Stimulated activated CD8-positive, alpha-beta memory T cell treated with anti-CD3 and anti-CD28 coated beads, Interleukin-12 subunit alpha, Interleukin-12 subunit beta, amount 100 ng/mL, for 4 hours (primary cell): ENCODE measurements at places on chromosomes 7 and 10.

DNA sequence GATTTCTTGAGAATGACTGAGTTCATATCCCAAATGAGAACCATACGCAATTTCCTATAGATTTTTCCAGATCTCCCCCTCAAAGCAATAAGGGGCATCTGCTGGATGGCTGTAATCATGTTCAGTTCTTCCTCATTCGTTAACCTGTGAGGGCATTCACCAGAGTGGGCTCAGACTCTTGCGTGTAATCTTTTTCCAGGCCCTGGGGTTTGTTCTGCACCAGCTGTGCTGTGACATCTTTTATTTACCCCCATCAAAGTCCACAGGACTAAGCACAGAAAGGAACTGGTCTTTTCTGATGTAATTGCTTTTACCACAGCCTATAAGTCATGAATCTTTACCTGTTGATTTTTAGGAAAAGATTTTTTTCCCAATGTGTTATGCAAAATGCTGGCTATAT lies 27.9 kb upstream of the ITGA8 start:
- no peak for DNase-seq

GRCh38 chr10:19469521-19469920 lies 346.7 kb upstream of the PLXDC2 start:
- no peak for DNase-seq

- DNase-seq, result no peak
Observed at GRCh38 chr10:43408331-43408709, 666 bp downstream of the HNRNPF start.

DNA sequence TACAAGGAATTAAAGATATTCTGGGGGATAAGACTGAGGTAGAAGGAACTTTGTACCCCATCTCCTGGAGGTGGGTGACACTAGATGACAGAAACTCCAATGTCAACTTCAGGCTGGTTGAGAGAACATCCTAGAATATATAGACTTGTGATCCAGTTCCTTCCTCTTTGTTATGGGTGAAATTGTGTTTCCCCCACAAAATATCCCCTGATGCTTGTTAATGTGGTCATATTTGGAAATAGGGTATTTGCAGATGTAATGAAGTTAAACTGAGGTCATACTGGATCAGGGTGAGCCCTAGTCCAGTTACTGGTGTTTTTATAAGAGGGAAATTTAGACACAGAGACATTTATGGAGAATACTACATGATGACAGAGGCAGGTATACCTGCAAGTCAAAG lies 114.0 kb upstream of the NAMPT start:
- no peak for DNase-seq

DNA sequence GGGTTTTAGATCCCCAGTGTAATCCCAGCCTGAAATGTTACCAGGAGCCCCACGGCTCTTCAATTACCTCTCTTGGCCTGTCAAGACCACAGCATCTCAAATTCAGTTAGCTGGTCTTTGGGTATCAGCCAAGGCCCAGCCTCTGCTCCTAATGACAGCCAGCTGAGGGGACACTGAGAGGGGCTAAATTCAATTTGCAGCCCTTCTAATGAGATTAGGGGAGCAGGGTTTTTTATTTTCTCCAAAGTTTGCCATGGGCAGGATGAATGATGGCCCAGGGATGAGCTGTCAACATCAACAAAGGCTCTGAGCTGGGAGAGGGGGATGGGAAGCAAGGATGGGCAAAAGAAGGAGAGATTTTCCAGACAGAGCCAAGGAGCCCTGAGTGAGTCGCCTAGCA lies 116.8 kb upstream of the TBX20 start:
- DNase-seq, result no peak
